Iris pigment epithelial cell (primary cell): ENCODE measurements at places on chromosomes 7 and 10.

GRCh38 chr7:96167424-96167823, 154.5 kb downstream of the SLC25A13 start:
- no peak for DNase-seq

GRCh38 chr7:157445956-157446295, 109.1 kb downstream of the DNAJB6 start:
- DNase-seq = no peak

GRCh38 chr10:101716891-101717659, 22.1 kb upstream of the FBXW4 start:
- DNase-seq = no peak

- no peak for DNase-seq
Observed at GRCh38 chr10:12628964-12629766, 279.8 kb downstream of the CAMK1D start.

GRCh38 chr10:28798428-28798955, 121.2 kb downstream of the BAMBI start:
- no peak for DNase-seq
